M059J (cell line): ENCODE measurements at places on chromosomes 7 and 10. TPM values are rescaled to one million over a fixed set of nuclear protein-coding genes. Genes with fewer than 3 reads are reported as not detected.

Gene ZNF92
- total RNA-seq: 14.5 and 16.0 TPM in 2 replicates

Gene KIAA1549
- total RNA-seq: 2.6 and 3.9 TPM in 2 replicates

Gene GJD4
- not detected in 2 replicates for total RNA-seq

Gene TDRD1
- not detected in 2 replicates for total RNA-seq

- DNase-seq: no peak
Observed at GRCh38 chr7:130350945-130351790, 6.6 kb downstream of the CPA5 start.

DNA sequence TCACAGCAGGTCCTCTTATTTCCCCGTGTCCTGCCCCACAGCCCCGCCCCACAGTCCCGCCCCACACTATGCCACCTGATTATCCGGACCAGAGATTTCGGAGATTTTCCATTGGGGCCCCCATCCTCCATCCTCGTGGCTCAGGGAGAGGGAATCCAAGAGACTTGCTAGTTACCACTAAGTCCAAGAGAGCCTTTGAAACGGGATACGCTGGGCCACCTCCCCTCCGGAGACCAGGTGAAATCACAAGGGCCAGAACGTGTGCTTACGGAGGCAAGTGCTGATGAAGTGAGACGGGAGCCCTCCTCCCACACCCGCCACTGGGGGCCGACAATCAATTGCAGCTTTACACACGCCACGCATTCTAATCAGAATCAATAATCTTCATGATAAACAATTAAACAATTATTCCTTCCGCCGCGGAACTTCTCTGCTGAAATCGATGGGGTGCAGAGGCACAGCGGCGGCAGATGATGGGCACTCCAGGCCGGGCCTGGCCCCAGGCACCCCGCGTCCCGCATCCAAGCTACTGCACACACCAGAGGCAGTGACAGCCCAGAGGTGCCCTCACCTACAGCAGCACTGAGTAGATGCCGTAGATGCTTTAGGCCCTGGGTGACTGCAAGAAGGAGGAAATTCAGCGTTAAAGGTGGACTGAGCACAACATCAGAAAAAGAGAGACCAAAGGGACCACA, 534.0 kb upstream of the FOXK1 start:
- DNase-seq: no peak

DNA sequence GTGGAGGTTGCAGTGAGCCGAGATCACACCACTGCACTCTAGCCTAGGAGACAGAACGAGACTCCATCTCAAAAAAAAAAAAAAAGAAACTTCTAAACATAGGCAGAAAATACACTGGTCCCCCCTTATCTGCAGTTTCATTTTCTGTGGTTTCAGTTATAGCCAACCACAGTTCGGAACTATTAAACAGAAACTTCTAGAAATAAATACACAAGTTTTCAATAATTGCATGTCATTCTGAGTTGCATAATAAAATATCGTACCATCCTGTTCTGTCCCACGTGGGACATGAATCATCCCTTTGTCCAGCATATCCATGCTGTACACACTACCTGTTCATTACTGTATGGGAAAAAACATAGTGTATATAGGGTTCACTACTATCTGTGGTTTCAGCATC, 8.0 kb downstream of the XRCC2 start:
- DNase-seq: no peak

DNA sequence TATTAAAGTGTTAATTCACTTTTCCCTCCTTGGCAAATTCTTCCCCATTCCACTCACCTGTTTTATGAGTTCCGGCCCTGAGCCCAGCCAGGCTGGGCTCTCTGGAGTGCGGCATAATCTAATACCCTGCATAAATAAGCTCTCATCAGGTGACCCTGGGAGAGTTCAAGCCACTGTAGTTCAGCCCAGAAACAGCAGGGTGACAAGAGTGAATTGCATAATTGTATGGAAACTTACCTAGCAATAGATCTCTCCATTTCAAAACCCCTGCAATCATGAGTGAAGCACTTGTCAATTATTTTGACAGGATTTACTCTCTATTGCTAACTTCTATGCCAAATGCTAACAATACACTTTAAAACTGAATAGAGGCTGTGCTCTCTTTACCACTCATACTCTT, 94.7 kb downstream of the OSBPL3 start:
- DNase-seq: no peak

GRCh38 chr7:2541291-2542010, 13.9 kb downstream of the BRAT1 start:
- no peak for DNase-seq

DNA sequence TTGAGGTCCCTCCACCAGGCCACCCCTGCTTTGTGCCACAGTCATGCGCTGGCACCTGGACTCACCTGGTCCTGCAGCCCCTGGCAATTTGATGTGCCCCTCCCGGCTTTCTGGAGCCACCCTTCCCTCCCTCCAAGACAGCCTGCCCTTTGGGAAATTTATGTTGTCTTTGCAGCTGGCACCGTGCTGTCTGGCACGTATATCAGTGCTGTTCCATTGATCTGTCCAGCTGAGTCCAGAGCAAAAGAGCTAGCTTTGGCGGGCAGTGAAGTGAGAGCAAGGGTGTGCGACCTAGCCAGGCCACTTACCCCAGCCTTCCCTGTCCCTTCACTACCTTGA, 5.7 kb downstream of the RARRES2 start:
- no peak for DNase-seq

DNA sequence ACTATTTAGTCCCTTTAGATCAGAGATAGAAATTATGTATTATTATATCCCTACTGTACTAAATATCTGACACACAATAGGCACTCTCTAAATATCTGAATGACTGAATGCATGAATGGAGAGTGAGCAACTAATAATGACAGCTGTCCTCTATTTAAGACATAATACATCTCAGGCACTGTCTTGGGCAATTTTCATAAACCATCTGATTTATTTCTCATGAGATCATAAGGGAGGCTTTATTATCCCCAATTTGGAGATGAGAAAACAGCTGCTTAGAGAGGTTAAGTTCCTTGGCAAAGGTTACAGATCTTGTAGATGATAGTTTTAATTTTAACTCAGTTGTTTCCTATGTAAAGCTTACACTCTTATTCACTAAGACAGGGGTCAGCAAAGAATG, 570.6 kb downstream of the GRM8 start:
- DNase-seq: no peak

- DNase-seq: no peak
Observed at GRCh38 chr7:95027234-95027872, 120.0 kb downstream of the PPP1R9A start.

DNA sequence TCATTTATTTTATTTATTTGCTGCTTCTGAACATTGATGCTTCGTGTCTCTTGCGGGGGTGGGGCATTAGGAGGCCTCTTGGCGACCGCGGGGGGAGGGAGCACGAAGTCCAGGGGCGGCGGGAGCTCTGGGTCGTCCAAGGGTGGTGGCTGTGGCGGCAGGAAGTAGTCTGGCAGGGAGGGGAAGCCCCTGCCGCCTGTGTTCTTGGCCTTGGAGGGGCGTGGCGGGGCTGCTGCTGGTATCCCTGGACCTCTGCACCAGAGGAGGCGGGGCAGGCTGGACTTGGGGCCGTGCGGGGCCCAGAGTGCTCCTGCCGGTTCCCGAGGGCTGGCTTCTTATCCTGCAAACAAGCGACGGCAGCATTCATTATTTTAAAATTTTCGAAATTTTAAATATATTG, 70.5 kb upstream of the ABI1 start:
- DNase-seq: no peak

- DNase-seq: peak; percentile 11
Observed at GRCh38 chr7:40194745-40195144, 59.9 kb downstream of the SUGCT start.

- DNase-seq: peak; percentile 20
Observed at GRCh38 chr7:140342727-140343514, 55.4 kb downstream of the SLC37A3 start.

DNA sequence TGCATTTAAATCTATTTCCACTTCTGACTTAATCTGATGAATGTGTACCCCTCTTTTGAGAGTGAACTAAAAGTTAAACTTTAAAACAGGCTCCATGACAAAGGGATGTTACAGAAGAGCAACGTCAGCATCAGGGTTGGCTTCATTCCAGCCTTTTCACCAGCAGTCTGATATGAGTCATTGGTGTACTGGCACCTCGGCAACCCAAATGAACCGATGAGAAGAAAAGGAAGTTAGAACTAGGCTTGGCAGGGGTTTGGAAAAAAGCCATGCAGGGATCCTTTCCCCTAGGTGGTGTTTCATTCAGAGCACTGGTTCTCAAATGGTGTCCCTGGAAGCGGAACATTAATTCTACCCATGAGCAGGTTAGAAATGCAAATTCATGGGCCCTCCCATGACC, 53.6 kb downstream of the SEC61G start:
- peak; percentile 80 for DNase-seq

- no peak for DNase-seq
Observed at GRCh38 chr10:33835556-33835955, 501.1 kb upstream of the NRP1 start.

DNA sequence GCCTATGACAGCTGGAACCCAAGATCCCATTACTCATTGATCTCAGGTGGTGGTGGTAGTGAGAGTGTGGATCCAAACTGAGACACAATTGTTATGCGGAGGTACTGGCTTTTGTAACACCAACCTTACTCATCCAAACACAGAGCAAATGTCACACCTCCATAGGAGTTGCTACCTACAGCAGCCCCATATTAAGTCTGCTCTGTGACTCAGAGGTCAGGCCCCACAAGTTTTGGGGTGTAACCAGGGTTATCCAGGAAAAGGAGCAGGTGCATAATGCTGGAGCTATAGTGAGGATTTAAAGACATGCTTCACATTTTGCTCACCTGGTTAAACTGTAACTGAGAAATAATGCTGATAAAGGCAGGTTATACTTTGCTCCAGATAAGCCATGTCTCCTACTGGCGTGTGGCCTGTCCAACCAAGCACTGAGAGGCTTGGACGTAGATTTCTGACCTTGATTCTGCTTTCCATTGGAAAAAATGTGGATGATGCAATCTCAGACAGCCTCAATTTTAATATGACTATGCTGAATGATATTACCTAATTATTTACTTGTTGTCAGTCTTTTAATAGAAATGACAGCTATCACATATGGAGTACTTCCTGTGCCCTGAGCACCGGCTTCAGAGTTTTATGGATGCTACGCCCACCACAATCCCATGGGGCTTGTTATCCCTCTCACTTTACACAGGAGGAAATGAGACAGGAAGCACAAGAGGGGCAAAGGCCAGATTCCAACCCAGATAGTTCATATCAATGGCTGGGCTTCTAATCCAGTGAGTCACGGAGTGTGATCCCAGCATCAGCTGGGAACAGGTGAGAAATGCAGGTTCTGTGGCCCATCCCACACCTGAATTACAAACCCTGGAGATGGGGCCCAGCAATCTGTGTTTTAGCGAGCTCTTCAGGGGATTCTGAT, 181.3 kb downstream of the CHN2 start:
- DNase-seq: no peak
